ENCODE measurements at places on chromosomes 6 and 20.

- DNase-seq = peak; percentile 15
Measured at GRCh38 chr20:41119614-41120561, 17.5 kb upstream of the PLCG1 start.

- DNase-seq = no peak
Measured at GRCh38 chr20:39190666-39191570, 228.8 kb downstream of the DHX35 start.

GRCh38 chr6:158908606-158909005, 89.4 kb upstream of the EZR start:
- no peak for DNase-seq

- DNase-seq = no peak
Measured at GRCh38 chr20:46622165-46622564, 29.1 kb downstream of the SLC13A3 start.

DNA sequence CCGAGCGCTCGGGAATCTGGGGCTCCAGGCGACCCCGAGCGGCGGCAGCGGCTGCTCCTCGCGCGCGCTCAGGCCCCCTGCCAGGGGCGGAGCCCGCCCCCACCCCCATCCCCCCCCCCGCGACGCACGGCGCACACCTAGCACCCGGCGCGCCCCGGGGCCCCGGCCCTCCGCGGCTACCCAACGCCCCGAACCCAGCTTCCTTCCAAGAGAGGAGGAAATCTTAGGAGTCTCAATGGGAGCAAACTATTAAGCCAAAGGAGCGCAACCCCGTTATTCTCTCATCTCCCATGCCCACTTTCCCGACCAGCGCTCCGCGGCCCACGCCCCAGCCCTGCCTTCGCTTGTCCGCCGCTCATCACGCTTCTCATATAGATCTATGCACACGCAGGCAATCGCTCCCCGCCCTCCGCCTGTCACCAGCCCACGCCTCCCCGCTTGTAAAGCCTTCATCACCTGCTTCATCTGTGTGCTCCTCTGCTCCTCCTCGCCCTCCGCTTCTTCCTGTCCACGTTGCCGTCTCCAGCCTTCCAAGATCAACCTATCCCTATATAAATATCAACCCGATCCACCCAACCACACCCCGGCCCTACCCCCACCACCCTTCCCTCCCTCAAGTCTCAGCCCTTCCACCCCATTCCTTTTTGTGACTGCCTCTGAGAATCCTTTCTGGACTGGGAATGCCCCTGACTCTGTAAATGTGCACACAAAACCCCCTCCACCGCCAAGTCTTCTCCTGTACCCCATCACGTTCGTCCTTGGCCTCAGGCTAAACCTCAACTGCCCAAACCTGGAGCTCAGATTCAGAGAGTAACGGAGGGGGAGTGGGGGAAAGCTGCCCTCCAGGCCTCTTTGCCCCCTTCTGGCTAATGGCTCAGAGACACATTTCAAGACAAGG, at the start of gene DLK2:
Gene DLK2 (minus strand): TSS at position 18 of the 898 bp plus-strand sequence. CDS start 723 bp downstream, outside the sequence.
- DNase-seq = no peak

DNA sequence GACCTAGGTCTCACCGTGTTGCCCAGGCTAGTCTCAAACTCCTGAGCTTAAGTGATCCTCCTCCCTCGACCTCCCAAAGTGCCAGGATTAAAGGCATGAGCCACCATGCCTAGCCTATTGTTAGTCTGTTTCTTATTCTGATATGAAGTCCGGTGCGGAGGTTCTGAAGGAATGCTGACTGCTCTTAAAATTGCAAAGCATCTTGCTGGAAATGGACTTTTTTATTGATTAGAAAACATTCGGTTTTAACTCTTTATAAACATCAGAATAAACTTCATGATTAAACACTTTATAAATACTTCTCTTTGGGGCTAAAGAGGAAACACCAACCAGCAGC, 3.2 kb downstream of the TNFAIP3 start:
- DNase-seq = no peak

GRCh38 chr6:116200619-116201249, 53.1 kb downstream of the TSPYL4 start:
- no peak for DNase-seq

DNA sequence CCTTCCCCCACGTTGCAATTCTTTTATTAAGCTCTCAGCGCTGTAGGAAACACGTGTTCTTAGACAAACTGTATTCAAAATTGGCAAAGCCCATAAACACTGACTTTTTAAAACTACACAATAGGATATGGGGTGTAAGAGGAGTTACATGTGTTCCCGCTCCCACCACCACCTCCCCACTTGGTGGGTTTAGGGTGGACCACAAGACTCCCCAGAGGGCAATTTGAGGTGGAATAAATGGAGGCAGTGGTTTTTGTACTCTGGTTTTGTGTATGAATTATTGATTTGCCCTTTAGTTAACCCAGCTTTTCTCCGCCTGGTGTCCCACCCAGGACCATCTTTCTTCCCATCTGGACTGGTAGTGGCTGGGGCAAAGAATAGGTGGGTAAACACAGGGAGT, 3.7 kb downstream of the UQCC2 start:
- no peak for DNase-seq

DNA sequence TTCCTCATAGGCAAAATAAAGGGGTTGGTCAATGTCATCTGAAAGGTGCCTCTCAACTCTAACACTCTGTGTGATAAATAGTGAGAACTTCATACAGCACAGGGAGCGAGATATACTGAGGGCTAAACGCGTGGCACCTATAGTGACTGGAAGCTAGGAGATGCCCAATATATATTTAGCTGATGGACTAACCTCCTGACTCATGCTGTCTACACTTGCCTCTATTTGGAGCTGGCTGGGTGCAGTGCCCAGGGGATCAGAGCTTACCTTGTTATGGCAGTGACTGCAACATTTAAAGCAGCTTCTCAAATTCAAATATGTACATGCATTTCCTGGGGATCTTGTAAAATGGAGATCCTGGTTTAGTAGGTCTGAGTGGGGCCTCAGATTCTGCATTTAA, 111.6 kb upstream of the PLN start:
- no peak for DNase-seq

GRCh38 chr6:115362234-115362633, 698.5 kb downstream of the FRK start:
- no peak for DNase-seq

DNA sequence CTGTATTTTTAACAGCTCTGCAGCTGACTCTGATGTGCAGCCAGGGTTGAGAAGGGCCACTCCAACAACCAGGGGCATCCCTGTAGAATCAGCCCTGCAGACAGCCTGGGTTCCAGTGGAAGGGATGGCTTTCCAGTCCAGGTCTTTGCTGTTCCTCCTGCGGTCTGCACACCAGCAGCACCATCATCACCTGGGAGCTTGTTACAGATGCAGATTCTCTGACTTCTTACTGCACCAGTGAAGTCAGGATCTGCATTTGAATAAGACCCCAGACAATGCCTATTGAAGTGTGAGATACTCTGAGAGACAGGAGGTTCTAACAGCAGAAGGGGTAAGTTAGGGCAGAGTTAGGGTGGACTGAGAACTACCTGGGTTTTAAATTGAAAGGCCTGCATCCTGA, 151.3 kb downstream of the F13A1 start:
- no peak for DNase-seq

GRCh38 chr20:17727351-17727750, 27.6 kb downstream of the BANF2 start:
- no peak for DNase-seq

DNA sequence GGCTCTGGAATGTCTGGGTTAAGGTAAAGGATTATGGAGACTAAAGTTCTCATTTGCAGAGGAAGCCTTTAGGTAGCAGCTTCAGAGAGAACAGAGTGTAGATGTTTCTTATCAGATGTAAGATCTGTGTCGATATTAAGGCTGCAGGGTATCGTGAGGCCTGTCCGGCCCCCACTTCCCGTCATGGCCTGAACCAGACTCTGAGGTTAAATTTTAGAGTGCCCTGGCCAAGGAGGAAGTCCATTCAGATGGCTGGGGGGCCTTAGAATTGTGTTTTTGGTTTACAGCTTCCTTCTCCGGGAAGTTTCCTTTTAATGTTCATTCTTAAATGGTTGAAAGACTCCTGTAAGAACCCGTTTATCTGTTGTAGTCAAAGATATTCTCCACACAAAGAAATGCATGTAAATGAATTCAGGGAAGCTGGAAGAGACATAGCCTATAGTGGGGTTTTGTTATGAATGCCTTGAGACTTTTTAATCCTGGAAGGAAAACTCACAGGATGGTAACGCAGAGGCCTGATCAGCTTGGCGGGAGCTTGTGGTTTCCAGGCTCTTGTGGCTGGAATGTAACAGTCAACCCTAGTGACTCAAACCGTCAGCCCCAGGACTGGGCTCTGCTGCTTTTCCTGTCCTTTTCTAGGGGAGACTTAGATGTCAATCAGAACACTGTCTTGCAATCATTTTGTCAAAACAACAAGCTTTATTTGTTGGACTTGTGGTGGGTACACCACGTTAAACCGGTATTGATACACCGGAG, 34.7 kb downstream of the KIF25 start:
- DNase-seq = no peak

Measured in COR-L47 (cell line).